ENCODE measurements at places on chromosomes 1 and 21. TPM values are rescaled to one million over a fixed set of nuclear protein-coding genes. Genes with fewer than 3 reads are reported as not detected.

CDC42 gene
- total RNA-seq, result 412 TPM

SPRR1B gene
- not detected for total RNA-seq

C1orf116 gene
- not detected for total RNA-seq

DCST2 gene
- 0.29 TPM for total RNA-seq

SRP9 gene
- 196 TPM for total RNA-seq
